ENCODE measurements at places on chromosomes 11 and 22.
A peak's percentile ranks its signal among the peaks of the same experiment; 100 is the strongest.

- peak; percentile 51 for DNase-seq
Measured at GRCh38 chr22:30701872-30702271, 7.2 kb downstream of the OSBP2 start.

DNA sequence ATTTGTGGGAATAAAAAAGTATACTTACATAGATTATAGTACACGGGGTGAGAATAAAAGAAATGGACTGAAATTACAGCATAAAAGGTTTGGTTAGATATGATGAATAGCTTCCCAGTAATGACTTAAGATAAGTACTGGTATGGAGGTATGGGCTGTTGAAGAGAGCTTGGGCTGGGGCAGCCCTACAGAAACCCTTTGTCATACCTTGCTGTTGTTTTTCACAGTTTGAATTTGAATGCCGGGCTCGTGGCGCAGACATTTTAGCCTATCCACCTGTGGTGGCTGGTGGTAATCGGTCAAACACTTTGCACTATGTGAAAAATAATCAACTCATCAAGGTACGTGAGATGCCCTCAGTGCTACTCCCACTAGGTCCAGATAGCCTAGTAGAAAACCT is 42.3 kb upstream of the RBX1 start:
- DNase-seq = no peak

GRCh38 chr11:45662096-45662664 is 3.2 kb downstream of the CHST1 start:
- DNase-seq = no peak

GRCh38 chr11:13216019-13216710 is 61.4 kb upstream of the BMAL1 start:
- DNase-seq = peak; percentile 99

DNA sequence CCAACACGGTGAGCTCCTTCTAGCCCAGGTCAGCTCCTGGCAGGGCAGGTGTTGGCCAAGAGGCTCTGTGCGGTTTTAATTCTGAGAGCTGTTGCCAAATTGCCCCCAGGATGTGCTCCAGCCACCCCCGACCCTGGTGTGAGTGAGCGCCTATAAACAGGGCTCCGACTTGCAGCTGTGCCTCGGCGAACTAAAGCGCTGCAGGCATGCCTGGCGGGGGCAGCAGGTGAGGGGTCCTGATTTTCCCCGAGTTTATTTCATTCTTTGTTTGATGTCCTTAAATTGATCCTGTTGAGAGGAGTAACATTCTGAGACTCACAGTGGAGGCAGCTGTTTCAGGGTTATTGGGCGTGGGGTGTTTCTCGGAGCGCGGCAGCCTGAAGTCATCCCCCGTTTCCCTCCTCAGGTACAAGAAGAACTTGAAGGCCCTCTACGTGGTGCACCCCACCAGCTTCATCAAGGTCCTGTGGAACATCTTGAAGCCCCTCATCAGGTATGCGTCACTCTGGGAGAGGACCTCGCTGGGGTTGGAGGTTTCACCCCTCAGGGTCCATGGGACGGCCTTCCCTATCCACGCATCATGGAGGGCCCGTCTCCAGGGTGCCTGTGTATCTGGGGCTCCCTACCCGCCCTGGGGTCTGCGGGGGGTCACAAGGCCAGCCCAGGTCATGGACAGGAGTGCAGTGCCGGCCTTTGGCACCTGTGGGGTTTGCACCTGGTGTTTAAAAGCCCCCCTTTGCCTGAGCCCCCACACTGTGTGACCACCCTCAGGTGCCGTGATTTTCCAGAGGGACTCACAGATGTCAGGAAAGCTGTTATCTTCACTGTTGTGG is 62.1 kb downstream of the ARHGAP8 start:
- no peak for DNase-seq

- DNase-seq = no peak
Measured at GRCh38 chr11:32830413-32830738, 649 bp downstream of the PRRG4 start.

DNA sequence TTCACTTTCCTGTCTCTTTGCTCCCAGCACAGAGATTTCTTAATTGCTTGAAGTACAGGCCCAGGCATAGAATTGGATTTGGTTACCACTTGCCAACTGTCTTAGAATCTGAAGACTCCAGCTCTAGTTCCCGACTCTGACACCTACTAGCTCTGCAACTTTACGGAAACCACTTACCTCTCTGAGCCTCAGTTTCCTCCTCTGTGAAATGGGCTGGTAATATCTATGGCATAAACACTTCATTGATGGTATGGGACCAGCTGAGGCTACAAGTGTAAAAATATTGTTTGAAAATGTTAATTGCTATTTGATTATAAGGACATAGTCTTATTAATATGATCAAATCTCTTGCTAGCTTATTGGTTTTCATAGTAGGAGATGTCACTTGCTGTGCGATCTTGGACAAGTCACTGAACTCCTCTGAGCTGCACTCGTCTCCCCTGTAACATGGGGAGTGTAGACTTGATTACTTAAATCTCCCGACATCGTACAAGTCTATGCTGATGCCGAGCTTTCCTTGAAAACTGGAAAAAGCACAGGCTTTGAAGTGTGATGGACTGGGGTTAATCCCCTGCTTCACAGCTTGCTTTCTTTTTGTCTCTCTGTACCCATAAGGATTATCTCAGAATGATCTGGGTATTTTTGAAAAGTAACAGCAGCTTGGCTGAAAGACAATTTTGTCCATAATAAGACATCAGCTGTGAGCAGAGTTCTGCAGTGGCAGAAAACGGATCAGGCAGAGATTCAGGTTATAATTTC is 11.8 kb upstream of the E2F8 start:
- no peak for DNase-seq

- DNase-seq = no peak
Measured at GRCh38 chr11:113457784-113458183, 17.4 kb downstream of the DRD2 start.

GRCh38 chr22:50343541-50343935 is 411 bp downstream of the PPP6R2 start:
- no peak for DNase-seq

- DNase-seq = no peak
Measured at GRCh38 chr11:60634126-60634525, 65.3 kb upstream of the MS4A8 start.

DNA sequence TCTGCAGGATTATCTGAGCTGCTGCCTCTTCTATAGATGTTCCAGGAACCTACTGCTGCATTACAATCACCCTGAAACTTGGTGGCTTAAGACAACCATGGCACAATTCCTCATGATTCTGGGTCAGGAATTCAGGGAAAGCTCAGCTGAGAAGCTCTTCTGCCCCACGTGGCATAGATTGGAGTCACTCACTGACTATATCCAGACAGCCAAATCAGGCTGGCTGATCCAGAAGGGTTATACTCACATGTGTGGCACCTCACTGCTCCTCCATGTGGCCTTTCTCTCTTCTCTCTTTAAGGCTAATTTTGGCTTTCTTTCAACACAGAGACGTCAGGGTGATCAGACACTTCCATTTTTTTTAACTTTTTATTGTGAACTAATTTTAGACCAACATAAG is 125.5 kb downstream of the BBOX1 start:
- no peak for DNase-seq

DNA sequence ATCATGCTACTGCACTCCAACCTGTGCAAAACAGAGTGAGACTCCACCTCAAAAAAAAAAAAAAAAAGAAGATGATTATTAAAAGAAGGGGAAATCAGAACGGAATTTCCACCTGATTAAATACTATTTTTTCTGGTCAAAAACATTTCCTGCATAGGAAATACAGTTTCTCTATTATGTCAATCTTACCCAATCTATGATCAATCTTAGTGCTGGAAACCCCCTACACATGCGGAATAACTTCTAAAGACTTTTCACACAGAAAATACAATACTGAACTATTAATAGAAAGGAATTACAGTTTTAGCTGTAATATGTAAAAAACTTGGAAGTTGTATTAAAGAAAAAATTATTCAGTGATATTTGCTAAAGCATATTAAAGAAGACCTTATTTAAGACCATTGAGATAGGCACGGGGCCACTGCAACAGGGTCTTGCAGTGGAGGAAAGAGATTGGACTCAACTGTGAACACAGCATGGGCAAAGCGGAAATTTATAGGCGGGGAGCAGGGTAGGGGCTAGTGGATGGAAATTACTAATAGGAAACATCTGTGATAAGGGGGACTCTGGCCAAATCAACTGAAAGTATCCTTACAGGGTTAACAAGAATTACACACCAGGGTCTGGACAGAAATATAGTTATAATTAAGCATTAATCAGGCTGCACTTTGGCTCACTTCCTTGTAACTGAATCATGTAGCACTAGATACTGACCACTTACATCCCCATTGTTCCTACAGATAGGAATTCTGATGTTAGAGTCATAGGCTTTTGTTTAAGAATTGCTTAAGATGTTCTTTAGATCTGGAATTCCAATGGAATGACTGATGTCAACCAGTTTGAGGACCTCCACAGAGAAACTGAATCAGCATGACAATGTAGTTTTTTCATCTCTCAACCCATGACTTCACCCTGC is 411.5 kb upstream of the DDI1 start:
- DNase-seq = peak; percentile 96

All from A172 (cell line).